ENCODE measurements at places on chromosomes 3 and 15.

DNA sequence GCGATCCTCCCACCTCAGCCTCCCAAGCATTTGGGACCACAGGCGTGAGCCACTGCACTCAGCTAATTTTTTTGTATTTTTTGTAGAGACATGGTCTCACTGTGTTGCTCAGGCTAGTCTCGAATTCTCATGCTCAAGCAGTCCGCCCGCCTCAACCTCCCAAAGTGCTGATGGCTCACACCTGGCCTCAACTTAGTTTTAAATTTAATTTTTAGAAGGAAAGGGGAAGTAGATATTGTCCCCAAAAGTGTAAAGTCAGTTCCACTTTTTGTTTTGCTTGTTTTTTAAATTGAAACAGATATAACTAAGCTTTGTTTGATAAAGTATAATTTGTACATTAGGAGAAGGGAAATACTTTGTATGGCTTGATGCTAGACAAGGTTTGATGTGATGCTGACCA, 31.3 kb upstream of the NFKBIZ start:
- no peak for DNase-seq

DNA sequence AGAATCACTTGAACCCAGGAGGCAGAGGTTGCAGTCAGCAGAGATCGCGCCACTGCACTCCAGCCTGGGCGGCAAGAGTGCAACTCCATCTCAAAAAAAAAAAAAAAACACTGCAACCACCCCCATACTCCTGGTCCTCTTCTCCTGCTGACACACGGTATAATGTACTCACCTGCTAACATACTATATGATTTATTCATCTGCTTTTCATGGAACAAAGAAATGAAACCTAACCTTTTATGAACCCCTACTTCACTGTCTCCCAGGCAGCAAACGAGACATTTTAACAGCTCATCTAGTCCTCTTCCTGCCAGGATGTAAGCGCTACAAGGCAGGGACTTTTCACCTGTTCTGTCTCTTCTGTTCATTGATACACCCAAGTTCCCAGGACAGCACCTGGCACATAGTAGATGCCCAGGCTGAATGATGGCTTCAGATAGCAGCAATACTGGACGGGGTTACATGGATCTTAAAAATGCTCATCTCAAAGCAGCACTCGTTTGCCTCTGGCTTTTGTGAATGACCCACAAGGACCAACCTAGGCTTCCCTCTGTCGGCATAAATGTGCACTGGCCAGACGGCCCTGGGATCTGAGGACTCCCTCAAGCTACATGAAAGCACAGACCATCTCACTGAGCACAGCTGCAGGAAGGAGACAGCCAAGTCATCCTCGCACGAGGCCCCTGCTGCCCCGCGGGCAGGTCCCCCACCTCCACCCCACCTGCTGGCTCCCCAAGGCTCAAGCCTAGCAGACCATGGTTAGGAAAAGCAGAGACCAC, 20.3 kb downstream of the XXYLT1 start:
- DNase-seq, result peak; percentile 78

GRCh38 chr15:78621810-78622402, 1.1 kb upstream of the CHRNA3 start:
- DNase-seq, result no peak

GRCh38 chr3:105700575-105700974, 168.2 kb downstream of the CBLB start:
- DNase-seq, result no peak

GRCh38 chr3:34216711-34217335, 418.4 kb downstream of the PDCD6IP start:
- no peak for DNase-seq

- DNase-seq, result no peak
Measured at GRCh38 chr3:111667621-111668239, 72.6 kb upstream of the ZBED2 start.

DNA sequence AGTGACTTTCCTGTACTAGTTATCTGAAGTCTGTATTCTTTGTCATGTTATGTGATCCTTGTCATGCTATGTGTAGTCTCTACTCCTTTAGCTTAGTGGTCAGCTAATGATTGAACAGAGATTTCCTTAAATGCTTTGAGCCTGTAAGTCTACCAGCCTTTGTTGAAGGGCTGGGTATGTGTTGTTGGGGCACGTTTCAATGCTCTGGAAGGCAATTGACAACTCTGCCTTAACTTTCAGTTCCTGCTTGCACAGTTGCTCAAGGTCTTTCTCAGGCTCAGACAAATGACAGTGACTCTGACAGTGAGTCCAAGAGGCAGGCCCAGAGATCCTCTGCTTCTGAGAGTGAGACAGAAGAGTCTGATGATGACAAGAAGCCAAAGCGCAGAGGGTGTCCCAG, 89.3 kb downstream of the CHD2 start:
- DNase-seq, result no peak

- no peak for DNase-seq
Measured at GRCh38 chr3:30873671-30874070, 20.8 kb downstream of the GADL1 start.

GRCh38 chr15:62749036-62749815, 293.3 kb upstream of the TPM1 start:
- no peak for DNase-seq

DNA sequence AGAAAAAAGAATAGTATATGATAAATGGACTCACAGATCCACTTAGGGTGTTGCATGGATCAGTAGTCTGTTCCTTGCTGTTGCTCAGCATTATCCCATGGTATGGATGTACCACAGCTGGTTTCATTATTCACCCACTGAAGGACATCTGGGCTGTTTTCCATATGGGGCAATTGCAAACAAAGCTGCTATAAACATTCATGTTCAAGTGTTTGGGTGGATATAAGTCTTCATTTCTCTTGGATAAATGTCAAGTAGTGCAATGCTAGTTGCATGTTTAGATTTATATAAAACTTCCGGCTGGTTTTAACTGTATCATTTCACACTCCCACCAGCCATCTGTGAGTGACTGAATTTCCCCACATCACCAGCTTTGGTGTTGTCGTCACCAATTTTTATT, 137.7 kb downstream of the ASB7 start:
- DNase-seq, result no peak

- DNase-seq, result no peak
Measured at GRCh38 chr3:194715022-194715800, 29.5 kb downstream of the FAM43A start.

Measured in eye (tissue), 1 donor.